ENCODE measurements at places on chromosomes 3 and 15.

DNA sequence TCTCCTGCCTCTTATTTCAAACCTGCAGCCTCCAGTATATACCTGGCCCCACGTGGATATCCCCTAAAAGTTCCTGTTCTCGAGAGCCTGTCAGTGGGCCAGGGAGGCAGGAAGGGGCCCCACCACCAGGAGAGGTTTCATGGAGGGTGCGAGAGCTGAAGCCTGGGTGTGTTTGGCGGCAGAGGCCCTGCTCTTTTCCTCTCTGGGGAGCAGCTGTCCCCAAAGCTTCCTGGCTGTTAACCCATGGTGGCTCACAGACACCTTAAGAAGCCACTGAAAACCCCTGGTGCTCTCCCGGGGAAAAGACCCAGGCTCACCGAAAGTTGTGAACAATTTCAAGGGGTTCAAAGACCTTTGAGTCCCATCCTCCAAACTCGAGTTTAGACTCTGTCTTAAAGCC is 1.1 kb downstream of the PRRT3 start:
- DNase-seq, result no peak

DNA sequence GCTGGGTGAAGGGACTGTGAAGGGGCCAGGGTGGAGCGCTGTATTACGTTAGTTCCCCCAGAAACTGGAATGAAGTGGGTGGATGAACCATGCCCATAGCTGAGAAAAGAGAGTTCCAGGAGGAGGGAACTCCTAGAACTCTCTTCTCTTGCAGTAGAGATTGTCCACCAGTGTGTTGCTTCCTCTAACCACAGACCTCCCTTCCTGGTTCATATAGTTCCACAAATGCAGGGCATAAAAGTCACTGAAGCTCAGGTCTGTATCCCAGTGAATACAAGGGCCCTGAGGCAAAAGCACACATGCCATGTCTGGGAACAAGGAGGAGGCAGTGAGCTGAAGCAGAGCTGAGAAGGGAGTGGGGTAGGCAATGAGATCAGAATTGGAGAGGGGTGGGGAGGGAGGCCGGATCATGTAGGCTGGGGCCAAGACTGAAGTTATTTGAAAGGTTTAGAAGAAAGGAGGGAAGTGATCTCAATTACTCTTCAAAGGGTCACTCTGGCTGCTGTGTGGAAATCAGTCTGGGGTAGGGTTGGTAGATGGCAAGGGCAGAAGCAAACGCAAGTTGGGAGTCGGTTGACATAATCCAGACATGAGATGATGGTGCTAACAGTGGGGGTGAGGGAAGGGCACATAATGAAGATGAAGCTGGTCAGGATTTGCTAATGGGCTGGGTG is 6.5 kb downstream of the A4GNT start:
- no peak for DNase-seq

- DNase-seq, result peak; percentile 88
These were observed 511.3 kb downstream of the SHQ1 start for GRCh38 chr3:72336821-72337479.

GRCh38 chr3:141392897-141393734 is 24.8 kb downstream of the ZBTB38 start:
- no peak for DNase-seq

GRCh38 chr3:129365296-129366136 is 62.9 kb downstream of the EFCAB12 start:
- DNase-seq, result no peak

GRCh38 chr15:50945725-50946124 is 37.2 kb downstream of the AP4E1 start:
- DNase-seq, result no peak

- DNase-seq, result no peak
These were observed 118.1 kb upstream of the LSAMP start for GRCh38 chr3:116563351-116563750.

DNA sequence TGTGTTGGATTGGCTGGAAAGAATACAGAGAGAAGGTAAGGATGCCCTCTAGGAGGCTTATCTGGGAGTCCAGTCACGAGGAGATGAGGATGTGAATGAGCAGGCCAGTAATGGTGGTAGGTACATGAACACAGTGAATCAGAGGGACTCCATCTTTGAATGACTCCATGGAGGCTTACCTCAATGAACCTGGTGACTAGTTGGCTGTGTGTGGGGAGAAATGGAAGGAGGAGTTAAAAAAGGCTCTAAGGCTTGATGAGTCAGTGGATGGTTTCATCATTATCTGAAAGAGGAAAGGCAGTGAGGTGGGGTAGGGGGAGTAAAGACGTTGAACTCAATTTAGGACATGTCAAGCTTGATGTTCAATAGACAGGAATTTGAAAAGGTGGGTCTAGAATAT is 61.1 kb downstream of the KCNAB1 start:
- no peak for DNase-seq

GRCh38 chr3:132788301-132788671 is 66.1 kb upstream of the NPHP3 start:
- peak; percentile 92 for DNase-seq

- no peak for DNase-seq
These were observed 894.2 kb downstream of the ROBO1 start for GRCh38 chr3:78873641-78874040.

GRCh38 chr3:39254806-39255449 is 24.9 kb downstream of the CX3CR1 start:
- no peak for DNase-seq

- no peak for DNase-seq
These were observed 63.4 kb upstream of the LINGO1 start for GRCh38 chr15:77695961-77696582.

DNA sequence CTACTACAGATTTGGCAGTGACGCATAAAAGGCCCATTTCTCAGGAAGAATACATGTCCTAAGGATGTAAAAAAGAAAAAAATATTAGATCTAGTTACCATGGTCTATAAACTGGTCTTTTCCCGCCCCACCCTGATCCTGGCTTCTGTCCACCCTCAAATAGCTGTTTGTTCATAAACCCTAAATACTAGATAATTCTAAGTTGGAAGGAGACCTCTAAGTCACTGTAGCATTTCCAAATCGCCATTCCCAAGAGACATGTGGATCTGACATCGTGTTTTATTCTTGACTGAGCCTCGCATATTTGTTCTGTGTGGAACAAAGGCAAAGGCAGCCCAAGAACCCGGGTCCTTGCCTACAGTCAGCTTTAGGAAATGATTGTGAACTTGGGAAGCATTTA is 49.0 kb downstream of the LMCD1 start:
- no peak for DNase-seq

- DNase-seq, result peak; percentile 65
These were observed 45.5 kb downstream of the FILIP1L start for GRCh38 chr3:100068826-100069225.

DNA sequence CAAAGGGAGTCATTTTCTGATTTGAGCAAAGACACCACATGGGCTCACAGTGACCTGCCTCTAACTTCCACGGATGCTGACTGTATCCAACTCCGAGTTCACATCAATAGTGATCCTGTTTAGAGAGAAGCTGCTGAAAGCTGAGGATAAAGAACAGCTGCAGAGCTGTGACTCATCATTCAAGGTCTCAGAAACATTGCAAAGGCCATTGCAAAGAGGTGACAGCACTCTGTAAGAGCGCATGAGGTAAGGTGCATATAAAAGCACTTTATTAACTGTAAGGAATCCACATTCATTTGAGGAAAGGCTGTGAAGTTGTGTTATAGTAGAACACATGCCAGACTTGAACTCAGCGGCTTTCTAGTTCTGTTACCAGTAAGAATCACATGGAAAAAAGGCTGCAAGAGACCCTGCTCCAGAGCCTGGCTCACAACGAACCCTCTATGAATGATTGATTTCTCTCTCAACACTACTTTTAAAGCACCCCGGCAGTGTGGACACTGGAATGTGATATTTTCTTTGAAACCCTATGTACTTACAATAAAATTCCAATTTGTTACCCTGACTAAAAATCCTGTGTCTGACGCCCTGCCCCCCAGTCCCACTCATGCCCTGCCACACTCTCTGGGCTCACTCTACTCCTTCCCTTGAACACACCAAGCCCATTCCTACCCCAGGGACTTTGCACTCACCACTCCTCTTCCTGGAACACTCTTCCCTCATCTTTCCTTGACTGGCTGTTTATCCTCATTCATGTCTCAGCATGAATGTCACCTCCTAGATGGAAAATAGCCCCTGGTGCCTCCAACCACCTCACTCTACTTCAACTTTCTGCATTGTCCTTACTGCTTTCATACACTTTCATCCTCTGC is 111.2 kb downstream of the LSM3 start:
- DNase-seq, result peak; percentile 42

- DNase-seq, result no peak
These were observed 172.0 kb upstream of the TP63 start for GRCh38 chr3:189459231-189459630.

DNA sequence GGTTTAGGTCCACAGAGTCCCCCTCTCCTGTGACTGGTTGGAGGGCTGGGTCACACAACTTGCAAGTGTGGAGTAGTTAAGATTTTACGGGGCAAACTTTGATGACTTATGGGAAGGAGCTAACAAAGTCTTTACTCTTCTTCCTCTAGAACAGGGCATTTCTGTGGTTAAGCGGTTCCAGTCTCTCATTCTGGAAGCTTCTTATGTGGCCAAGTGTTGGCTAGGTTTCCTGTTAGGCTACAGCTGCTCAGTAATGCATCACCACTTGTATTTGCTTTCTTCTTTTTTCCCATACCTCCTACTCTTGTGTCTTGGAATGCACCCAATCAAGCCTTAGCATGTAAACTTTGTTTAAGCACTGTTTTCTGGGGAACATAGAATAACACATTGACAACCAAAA is 100.6 kb upstream of the PLAAT1 start:
- DNase-seq, result no peak

DNA sequence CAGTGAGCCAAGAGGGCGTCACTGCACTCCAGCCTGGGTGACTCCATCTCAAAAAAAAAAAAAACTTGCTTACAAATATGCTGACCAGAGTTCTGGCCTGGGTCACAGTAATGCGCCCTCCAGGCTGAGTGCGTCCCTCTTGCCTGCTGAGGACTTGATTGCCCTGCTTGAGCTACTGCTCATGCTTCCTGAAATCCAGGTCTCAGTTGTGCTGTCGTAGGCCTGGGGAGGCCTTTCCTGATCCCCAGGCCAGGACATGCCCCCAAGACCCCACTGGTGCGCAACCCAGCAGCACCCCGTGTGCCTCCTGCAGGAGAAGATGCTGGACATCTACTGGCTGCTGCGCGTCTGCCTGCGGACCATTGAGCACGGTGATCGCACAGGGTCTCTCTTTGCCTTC is 7.3 kb downstream of the AMIGO3 start:
- DNase-seq, result no peak

DNA sequence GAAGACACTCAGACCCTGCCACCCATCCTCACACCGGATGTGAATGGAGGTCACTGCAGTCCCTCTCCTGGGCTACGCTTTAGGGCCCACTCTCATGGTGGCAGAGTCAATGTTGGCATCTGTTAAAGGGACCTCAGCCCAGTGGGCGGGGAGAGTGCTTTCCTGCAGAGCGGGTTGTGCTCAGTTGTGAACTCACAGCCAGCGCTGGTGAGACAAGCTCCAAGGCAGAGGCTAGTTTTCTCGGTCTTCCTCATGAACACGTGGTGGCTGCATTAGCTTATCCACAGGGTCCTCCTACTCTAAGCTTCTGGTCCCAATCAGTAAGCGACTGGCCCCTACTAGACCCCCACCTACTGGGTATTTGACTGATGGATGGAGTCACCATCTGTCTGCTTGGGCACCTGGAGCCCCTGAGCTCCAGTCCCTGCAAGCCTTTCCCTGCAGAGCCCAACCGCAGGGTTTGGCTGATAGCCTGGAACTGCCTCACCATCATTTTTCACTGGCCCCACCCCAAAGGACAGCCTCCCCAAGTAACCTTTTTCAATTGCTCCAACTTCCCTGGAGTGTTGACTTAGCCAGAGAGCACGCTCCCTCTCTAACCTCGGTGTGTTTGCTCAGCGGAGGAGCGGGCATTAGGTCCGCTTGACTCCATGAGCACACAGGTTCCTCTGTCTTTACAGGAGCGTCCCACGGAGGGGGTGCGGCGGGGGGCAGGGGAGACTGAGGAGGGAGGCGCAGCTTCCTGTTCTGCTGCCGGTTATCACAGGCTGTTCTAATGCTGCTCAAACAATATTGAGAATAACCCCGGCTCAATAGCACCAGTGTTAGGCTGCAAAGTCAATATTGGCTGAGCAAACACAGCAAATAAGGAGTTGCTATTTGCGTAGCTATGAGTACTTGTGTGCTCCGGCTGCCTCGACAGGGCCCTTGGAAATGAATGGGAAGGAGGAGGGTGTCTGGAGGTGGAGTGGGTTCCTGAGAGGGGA is 141.7 kb downstream of the RPLP1 start:
- no peak for DNase-seq

- DNase-seq, result no peak
These were observed 62.8 kb downstream of the SEMA5B start for GRCh38 chr3:122964811-122965210.

DNA sequence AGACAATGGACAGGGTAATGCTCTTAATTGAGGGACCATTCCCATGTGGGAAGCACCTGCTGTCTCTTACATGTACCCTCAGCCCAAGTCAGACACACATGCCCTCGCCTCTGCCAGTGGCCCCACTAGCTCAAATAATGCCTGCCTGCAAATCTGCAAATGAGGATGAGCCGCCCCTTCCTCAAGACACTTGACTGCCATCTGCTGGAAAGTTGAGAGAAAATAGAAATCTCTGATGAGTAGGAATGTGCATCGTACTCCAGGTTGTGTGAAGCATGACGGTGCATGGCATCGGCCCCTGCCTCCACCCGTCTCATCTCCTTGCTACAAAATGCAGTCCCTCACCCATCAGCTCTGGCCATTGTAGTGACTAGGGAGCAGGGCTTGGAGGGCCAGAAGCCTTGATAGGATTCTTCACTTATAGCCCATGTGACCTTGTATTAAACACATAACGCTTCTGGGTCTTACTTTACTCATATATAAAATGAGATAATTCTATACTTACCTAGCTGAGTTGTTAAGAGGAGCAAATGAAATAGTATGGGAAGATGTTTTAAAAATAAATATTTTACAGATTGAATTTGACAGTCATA is 6.3 kb upstream of the SCN5A start:
- peak; percentile 29 for DNase-seq

GRCh38 chr3:88000853-88001252 is 58.0 kb downstream of the CGGBP1 start:
- no peak for DNase-seq

DNA sequence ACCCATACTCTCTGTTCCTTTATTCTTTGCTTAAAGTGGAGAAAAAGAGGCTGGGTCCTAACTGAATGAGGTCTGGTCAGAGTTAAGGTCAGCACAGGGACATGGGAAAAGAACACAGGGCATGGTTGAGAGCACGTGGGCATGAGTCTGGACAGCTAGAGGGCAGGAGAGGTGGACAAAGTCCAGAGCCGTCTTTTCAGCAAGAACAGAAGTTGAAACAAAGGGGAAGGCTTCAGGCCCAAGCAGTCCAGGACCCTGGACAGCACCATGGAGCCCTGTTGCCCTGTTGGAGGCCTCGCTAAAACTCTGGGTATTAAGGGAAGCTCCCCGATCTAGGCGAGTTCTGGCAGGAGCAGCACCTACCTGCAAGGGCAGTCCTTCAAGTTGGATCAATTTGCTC is 50.7 kb downstream of the XYLB start:
- no peak for DNase-seq

GRCh38 chr3:104989878-104990277 is 376.8 kb upstream of the ALCAM start:
- DNase-seq, result no peak

GRCh38 chr3:65672871-65673815 is 365.6 kb downstream of the MAGI1 start:
- peak; percentile 45 for DNase-seq

GRCh38 chr15:87604857-87605446 is 651.6 kb downstream of the NTRK3 start:
- no peak for DNase-seq

- no peak for DNase-seq
These were observed 47.7 kb upstream of the DUT start for GRCh38 chr15:48283396-48284145.

- peak; percentile 89 for DNase-seq
These were observed 46.2 kb downstream of the CD200 start for GRCh38 chr3:112379020-112379690.

- no peak for DNase-seq
These were observed 127.5 kb downstream of the MEGF11 start for GRCh38 chr15:66126031-66126441.
